Stimulated activated CD4-positive, alpha-beta T cell treated with anti-CD3 and anti-CD28 coated beads, TNF-alpha, amount 100 ng/mL, for 1 hour (primary cell): ENCODE measurements at places on chromosomes 2 and 18.

- no peak for DNase-seq
Measured at GRCh38 chr2:152730591-152731333, 12.3 kb downstream of the ARL6IP6 start.

DNA sequence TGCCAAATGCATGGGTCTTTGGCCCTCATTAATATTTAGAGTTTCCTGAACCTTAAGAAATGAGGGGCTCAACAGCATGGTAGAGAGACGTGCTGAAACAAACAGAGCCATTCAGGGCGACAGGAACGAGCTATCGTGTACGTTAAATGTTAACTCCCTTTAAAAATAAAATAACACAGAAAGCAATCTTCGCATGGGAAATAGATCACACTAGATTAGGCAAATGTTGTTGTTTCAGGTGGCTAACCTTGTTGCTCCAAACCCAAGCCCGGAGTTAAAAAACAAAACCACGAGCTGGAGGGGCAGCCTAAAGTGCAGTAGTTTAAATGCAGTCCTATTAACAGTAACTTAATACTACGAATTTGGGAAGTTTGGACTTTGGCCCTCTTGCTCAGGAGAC, 177.4 kb upstream of the TRIB2 start:
- no peak for DNase-seq

GRCh38 chr2:50333529-50334228, 698.3 kb downstream of the NRXN1 start:
- DNase-seq, result no peak

DNA sequence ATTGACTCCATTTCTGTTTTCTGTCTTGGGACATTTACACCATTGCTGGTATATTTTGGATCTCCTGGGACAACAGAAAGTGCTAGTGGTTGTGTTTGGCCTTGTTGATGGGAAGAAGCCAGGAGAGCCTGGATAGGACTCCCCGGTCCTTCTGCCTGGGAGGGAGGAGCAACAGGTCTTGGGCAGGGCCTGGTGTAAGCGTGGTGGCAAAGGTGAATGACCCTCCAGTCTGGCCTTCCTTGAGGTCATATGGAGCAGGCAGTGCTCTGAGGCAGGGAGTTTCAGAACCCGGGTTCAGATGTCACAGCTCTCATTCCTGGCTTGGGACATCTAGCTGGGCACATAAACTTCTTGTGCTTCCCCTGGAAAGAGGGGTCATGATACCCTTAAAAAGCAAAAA, 56.0 kb upstream of the RBM44 start:
- no peak for DNase-seq

DNA sequence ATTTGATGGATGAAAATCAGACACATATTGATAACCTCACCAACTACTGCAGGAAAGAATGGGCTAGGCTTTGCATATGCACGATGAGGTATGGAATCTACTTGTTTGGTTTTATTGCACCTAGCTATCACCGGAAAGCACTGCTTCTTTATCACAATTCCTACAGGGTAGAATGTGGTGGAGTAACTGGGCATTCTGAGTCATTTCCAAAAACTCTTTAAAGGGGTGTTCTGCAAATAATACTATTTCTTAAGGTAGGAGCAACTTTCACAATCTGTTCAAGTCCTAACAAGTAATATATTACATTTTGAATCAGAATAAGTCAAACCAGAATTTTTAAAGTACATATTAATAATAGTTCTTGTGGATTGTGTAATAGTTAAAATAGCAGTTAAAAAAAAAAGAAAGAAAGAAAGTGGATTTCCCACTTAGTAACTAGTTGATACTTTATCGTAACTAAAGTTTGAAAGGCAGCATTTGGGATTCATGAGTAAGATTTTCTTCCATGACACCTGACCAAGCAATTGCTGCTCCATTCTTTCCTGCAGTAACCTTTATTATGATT, 40.5 kb downstream of the INO80C start:
- DNase-seq, result no peak

DNA sequence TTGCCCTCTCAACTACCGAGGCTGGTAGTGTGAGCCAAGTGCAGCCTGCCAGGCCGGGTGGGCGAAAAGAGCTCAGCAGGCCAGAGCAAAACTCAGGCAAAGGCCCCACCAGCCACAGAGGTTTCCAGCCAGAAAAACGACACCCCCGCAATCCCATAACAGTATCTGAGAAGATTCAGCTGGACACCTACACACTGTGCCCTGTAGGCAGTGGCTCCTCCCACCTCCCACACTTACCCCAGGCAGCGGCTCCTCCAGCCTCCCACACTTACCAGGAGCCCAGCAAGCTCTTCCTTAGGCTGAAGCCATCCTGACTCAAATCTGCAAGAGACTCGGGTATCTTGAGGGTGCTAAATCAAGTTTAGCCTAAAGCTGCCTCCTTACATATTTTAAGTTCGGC, 15.6 kb upstream of the TMEM18 start:
- DNase-seq, result no peak

- no peak for DNase-seq
Measured at GRCh38 chr2:121386102-121386501, 101.1 kb upstream of the TFCP2L1 start.

DNA sequence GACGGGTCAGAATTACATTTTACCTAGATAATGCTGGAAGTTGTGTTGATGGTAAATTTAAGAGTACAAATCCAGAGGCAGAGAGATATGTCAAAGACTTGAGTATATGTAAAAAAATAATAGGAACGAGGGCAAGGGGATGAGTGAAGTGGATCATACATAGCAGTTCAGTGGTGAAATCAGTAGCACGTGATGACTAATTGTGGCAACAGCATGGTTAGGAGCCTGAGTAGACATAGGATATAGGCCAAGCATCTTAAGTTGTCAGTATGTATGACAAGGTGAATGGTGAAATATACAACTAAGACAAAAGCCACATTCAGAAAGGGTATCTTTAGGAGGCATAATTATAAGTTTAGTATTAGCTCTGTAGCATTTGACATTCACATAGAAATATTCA, 826.5 kb upstream of the PIK3C3 start:
- no peak for DNase-seq

DNA sequence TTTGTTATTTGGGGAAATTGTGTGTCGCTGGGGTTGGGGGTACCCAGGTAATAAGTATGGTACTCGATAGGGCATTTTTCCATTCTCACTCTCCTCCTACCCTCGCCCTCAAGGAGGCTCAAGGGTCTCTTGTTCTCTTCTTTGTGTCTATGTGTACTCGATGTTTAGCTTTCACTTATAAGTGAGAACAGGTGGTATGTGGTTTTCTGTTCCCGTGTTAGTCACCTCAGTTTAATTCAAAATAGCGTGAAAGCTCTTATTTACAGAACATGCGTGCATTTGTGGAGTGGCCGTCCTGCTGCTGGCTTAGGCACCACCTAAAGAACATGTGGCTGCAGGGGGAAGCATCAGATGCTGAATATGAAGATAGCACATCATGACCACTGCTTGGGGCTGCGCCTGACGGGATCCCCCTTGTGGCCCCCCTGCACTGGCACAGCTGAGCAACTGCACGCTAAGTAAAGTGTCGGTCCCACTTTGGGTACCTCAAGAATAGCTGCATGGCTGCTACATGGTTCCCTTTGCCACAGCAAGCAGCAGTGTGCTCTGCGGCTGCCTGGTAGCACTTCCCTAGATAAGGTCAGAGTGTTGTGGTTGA, 569.0 kb downstream of the DCDC2C start:
- no peak for DNase-seq

DNA sequence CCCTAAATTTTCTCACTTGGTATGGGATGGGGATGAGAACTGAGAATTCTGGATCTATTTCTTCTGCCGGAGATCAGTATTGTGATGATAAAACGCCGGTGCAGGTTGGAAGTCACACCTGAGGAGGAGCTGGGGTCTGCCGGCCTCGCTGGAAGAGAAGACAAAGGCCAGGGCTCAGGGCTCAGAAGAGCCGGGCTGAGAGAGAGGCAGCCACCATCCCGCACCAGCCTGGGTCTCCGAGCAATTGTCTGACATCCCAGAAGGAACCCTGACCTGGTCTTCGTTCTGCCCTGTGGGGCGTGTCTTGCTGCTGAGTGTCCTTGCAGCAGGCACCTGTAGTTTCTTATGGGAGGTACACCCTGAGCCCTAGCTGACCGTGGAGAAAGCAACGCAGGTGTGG, 31.4 kb upstream of the SALL3 start:
- DNase-seq, result no peak

- no peak for DNase-seq
Measured at GRCh38 chr2:157572725-157573124, 55.9 kb downstream of the ACVR1C start.

GRCh38 chr18:74742573-74743243, 145.0 kb downstream of the ZNF407 start:
- no peak for DNase-seq

- DNase-seq, result no peak
Measured at GRCh38 chr2:115036818-115037217, 594.4 kb downstream of the DPP10 start.

GRCh38 chr2:234706086-234706485, 209.2 kb upstream of the ARL4C start:
- DNase-seq, result no peak

DNA sequence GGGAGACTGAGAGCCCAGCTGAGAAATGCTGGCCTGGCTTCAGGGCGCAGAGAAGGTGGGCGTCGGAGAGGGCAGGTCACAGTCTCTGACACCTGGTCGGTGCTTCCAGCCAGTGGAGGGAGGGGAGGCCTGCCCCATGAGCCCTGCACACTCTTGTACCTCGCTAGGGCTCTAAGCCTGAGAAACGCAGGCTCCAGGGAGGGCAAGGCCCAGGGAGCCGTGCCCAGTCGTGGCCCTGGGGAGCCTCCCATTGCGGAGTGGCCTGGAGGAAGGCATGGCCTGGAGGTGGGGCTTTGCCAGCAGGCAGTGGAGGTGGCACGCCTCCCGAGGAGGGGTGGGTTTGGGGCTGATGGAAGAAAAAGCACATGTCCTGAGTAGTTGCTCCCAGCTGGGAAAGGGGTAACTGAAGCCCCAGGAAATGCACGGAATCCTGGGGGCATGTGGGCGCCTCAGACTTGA, 39.0 kb downstream of the MTERF4 start:
- DNase-seq, result no peak

GRCh38 chr18:3869848-3870247, 419.9 kb downstream of the TGIF1 start:
- DNase-seq, result no peak

- no peak for DNase-seq
Measured at GRCh38 chr18:13453714-13454113, 235.2 kb downstream of the LDLRAD4 start.

DNA sequence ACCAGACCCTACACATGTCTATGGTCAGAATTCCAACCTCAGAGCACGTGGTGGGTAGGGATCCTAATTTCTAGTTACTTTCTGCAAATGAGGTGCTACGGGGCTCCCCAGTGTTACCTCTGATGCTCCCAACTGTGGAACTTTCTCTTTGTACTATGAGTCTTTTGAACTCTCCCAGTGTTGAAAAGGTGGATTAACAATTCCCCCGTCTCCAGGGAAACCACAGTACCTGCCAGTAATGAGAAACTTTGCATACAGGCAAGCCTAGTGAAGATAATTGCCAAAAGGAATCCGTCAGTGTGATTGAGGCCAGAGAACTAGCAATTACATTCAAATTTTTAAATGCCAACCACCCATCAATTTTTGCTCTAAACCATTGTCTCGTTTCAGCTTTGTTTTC, 129.0 kb upstream of the FOSL2 start:
- DNase-seq, result no peak

- no peak for DNase-seq
Measured at GRCh38 chr2:65081232-65081685, 25.0 kb downstream of the CEP68 start.

GRCh38 chr2:211867845-211868451, 670.7 kb downstream of the ERBB4 start:
- no peak for DNase-seq

GRCh38 chr2:170177950-170178781, at the start of gene MYO3B:
Gene MYO3B, plus strand, starts transcription at chr2:170178147. Its CDS starts 141 bp downstream, at chr2:170178288.
- DNase-seq, result no peak

DNA sequence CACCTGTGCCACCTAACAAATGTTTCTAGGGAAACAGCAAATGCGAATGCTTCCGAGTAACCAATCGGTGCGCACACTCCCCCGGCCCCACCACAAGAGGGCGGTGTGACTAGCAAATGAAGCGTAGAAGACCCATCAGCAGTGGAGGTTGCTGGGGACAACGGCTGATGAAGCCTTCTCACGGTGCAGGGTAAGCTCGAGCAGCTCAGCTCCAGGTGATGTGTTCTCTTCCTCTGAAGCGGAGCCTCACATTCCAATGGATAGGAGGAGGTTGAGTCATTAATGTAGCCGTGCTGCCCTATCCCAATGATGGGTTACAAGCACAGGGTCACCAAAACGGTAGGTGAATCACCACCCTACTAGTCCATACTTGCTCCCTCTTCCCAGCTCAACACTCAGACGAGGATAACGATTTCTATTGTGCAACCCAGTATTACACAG, 127.6 kb upstream of the TWIST2 start:
- DNase-seq, result no peak

GRCh38 chr2:112486895-112487294, 4.9 kb downstream of the TTL start:
- no peak for DNase-seq

- DNase-seq, result no peak
Measured at GRCh38 chr2:229477269-229477755, 206.2 kb upstream of the PID1 start.

GRCh38 chr2:145584353-145584752, 1064.4 kb upstream of the ZEB2 start:
- DNase-seq, result no peak

DNA sequence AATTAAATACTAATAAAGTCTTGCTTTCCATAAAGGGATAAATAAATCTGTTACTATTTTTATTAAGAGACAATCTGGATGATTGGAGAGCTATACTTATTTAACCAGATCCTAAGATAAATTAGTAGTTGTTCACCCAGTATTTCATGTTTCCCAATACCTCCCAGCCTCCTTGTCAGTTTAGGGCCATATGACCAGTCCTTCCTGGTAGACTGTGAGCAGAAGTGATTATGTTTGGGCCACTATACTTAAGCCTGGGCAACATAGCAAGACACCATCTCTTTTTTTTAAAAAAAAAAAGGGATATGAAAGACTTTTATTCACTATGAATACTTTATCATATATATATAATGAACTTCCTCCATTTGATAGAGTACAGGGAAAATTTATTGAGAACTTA, 48.8 kb upstream of the PPM1B start:
- DNase-seq, result no peak

DNA sequence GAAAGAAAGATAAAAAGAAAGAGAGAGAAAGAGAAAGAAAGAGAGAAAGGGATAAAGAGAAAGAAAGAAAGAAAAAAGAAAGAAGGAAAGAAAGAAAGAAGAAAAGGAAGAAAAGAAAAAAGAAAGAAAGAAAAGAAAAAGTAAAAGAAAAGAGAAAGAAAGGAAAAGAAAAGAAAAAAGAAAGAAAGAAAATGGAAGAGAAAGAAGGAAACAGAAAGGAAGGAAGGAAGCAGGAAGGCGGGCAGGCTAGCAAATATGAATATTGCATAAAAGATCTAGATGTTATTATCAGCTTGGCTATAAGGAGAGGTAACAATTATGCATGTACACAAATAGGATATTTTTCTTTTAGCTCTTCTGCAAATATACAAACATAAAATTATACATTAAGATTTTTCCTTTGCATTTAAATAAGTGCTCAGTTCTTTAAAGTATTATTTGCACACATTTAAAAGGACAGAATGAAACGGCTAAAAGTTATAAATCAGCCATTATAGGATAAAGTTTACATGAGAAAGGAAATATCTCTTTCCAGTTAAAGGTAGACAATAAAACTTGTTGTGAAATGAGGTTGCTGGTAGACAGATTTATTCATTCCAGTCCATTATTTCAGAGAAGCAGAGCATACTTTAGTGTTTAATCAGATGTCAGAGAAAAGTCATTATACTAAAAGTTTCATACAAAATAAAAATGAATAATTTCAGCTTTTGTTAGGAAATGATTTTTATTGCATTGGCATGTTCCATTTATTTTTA, 511.4 kb downstream of the KCNJ3 start:
- no peak for DNase-seq
